Urinary bladder (tissue), 4 donors: ENCODE measurements at places on chromosomes 12 and 14. TPM values are rescaled to one million over a fixed set of nuclear protein-coding genes. Genes with fewer than 3 reads are reported as not detected.

The OR6C2 gene
- 0.42 TPM for total RNA-seq

The CD163L1 gene
- 7.3 TPM for total RNA-seq

The SLC6A15 gene
- total RNA-seq = 1.2 TPM

The CLEC6A gene
- total RNA-seq = not detected

The CMKLR1 gene
- 17.6 TPM for total RNA-seq

The RNF212B gene
- not detected for total RNA-seq

The KRT3 gene
- not detected for total RNA-seq

The PMCH gene
- total RNA-seq = not detected

The PIP4P1 gene
- 11.9 TPM for total RNA-seq

The CCDC38 gene
- total RNA-seq = not detected

The TBX3 gene
- total RNA-seq = 123 TPM
